Choroid plexus epithelial cell (primary cell): ENCODE measurements at places on chromosomes 1 and 21.

DNA sequence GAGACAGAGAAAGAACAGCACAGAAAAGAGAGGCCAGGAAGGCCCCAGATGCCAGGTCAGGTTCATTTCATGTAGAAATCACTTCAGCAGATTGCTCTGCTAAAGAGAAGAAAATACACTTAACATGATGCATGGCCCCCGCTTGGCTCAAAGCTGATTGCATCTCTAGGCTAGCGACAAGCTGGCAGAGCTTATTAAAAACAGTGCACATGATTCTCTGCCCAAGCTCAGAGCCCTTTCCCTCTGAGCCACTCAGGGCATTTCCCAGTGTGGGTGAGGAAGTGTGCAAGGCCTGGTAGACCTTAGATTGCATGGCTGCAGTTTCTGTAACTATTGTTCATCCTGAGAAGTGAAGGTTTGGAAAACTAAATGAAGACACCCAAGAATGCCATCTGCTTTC, 3.3 kb upstream of the CAPN9 start:
- DNase-seq, result no peak

DNA sequence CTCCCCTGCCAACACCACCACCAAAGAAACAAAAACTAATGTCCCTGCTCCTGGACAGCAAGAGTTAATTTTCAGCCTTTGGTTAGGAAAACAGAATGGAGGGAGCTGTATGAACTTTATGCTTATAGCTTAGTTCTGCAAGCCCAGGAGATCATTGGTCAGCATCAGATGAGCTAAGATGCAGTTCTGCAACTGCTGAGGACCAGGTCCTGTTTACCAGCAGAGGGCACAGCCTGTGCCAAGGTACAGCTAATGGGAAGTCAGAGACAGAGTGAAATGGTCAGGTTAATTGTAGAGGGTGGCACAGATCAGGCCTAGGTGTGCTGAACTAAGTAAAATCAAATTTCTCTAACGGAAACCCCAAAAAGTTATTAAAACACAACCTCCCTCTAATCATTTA, 161.3 kb downstream of the ROR1 start:
- peak; percentile 38 for DNase-seq

GRCh38 chr1:207321790-207322645, 540 bp downstream of the CD55 start:
- peak; percentile 39 for DNase-seq

- peak; percentile 73 for DNase-seq
Observed at GRCh38 chr1:34924759-34925555, 4.5 kb downstream of the DLGAP3 start.

- DNase-seq, result no peak
Observed at GRCh38 chr1:89457046-89457445, 67.6 kb upstream of the LRRC8B start.

- peak; percentile 98 for DNase-seq
Observed at GRCh38 chr1:205172729-205173366, 38.7 kb downstream of the DSTYK start.

- no peak for DNase-seq
Observed at GRCh38 chr1:175687622-175688415, 55.6 kb downstream of the TNR start.

DNA sequence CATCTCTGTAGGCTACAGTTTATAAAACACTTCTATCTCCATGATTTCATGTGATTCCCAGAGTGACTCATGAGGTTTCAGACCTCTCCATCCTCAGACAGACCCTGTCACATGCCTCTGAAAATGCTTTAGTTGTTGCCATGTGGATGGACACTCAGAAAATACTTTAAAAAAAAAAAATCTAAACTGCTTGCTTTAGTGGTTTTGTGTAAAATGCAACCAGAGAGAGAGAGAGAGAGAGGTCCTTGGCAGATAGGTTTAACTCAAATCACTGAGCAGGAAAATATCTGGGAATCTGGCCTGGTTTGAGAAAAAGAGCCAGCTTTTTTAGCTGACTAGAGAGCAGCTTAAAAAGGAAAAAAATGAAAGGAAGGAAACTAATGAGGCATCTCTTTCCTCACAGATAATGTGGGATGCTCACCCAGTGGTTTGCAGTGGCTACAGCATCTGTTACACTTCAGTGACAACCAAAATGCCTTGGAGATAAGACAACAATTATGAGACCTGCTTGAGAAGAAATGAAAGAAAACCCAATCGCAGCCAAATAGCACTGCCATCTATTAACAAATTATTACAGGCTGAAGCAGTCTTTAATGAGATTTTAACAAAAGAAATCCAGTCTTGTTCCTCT, 54.6 kb upstream of the SYT14 start:
- peak; percentile 91 for DNase-seq

DNA sequence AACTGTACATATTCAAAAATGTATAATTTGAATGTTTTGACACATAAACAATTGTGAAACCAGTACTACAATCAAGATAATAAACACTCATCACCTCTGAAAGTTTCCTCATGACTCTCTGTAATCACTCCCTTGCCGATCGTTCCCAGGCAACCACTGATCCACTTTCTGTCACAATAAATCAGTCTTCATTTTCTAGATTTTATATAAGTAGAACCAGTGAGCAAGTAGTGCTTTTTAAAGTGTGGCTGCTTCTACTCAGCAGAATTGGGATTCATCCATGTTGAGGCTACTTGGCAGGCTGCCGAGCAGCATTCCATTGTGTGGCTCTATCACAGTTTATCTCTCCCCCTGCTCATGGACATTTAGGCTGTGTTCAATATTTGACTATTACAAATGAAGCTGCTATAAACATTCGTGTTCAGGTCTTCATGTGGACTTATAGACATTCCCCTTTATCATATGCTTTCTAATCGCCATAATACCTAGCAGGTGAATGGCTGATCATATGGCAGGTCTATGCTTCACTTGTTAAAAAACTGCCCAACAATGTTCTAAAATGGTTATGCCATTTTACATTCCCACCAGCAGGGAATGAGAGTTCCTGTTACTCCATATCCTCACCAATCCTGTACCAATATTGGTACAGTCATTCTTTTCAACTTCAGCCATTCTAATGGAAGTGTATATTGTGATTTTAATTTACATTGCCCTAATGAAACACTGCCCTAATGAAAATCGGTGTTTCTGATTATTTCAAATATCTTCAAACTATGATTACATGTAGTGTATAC, 20.5 kb downstream of the TEX38 start:
- DNase-seq, result no peak

- peak; percentile 70 for DNase-seq
Observed at GRCh38 chr1:45348020-45348419, 7.8 kb upstream of the MUTYH start.

GRCh38 chr1:60558236-60558635, 484.7 kb upstream of the C1orf87 start:
- no peak for DNase-seq

- DNase-seq, result peak; percentile 58
Observed at GRCh38 chr1:246971090-246971721, 36.7 kb downstream of the ZNF695 start.

GRCh38 chr1:18473195-18473815, 7.4 kb upstream of the KLHDC7A start:
- DNase-seq, result no peak

GRCh38 chr1:231194843-231195516, 33.1 kb downstream of the TRIM67 start:
- no peak for DNase-seq

GRCh38 chr1:109252893-109253802, 3.8 kb downstream of the CELSR2 start:
- DNase-seq, result no peak

GRCh38 chr1:218468711-218469110, 123.6 kb downstream of the TGFB2 start:
- DNase-seq, result no peak

GRCh38 chr1:176193023-176193422, 14.1 kb downstream of the COP1 start:
- no peak for DNase-seq

DNA sequence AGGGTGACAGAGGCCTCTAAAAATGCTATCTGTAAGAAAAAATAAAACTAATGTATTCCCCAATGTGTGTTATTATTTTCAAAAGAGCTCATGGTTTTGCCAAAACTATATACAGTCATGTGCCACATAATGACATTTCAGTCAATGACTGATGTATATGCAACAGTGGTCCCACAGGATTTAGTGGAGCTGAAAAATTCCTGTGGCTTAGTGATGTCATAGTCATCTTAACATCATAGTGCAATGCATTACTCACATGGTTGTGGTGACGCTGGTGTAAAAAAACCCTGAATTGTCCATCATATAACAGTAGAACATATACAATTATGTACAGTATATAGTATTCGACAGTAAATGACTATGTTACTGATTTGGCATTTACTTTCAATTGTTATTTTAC, 172.4 kb downstream of the CACNA1E start:
- no peak for DNase-seq

GRCh38 chr1:96710708-96711477, 10.7 kb upstream of the PTBP2 start:
- peak; percentile 59 for DNase-seq

DNA sequence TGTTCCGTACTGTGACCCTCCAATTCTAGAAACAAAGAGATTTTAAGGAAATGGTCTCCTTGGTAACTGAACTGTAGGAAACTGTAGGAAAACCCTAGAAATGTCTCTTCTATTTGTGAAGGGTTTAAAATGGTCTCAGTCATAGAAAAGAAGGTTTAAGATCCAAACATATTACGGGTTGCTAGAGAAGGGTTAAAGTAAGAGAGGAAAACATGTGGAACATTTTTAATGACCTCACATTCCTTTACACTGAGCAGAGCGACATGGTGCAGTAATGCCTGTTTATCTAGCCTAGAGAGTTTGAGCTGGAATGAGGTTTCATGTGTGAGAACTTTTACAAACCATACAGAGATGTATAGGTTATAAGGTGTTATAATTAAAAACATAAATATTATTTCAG, 36.9 kb upstream of the C1orf105 start:
- peak; percentile 88 for DNase-seq

- DNase-seq, result peak; percentile 84
Observed at GRCh38 chr1:39154553-39155421, 49.7 kb upstream of the MACF1 start.

GRCh38 chr1:41850029-41850428, 68.7 kb downstream of the HIVEP3 start:
- no peak for DNase-seq

GRCh38 chr1:2287649-2288048, 59.5 kb downstream of the SKI start:
- no peak for DNase-seq

GRCh38 chr21:45073301-45074047, 906 bp upstream of the ADARB1 start:
- DNase-seq, result no peak

- DNase-seq, result no peak
Observed at GRCh38 chr1:230415405-230416132, 10.6 kb downstream of the PGBD5 start.

DNA sequence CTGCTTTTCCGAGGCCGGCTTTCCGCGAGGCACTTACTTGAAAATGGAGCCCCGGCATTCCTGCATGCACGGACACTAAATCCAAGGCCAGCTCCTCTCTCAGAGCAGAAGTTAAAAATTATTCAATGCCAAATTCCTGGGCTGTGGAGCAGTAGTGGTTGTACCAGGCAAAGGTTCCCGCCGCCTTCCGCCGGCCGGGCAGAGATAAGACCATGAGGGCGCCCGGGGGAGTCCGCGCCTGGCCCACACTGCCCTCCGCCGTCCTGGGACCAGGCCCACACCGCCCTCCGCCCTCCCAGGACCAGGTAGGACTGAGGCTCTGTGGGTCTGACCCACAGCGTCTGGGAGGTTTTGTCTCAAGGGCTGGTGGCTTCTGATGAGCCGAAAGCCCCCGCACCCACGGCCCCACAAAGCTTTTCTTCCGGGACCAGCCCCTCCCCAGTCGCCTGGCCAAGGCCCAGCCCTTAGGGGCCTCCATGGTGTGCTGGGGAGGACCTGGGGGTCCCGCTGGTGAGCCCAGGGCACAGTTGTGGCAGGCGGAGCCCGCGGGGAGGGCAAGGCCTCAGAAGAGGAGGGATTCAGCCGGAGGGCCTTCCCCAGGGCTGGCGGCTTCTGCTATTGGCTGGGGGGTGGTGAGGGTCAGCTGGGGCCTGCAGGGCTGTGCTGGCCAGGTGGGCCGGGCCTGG, 12.7 kb upstream of the C1orf159 start:
- no peak for DNase-seq

DNA sequence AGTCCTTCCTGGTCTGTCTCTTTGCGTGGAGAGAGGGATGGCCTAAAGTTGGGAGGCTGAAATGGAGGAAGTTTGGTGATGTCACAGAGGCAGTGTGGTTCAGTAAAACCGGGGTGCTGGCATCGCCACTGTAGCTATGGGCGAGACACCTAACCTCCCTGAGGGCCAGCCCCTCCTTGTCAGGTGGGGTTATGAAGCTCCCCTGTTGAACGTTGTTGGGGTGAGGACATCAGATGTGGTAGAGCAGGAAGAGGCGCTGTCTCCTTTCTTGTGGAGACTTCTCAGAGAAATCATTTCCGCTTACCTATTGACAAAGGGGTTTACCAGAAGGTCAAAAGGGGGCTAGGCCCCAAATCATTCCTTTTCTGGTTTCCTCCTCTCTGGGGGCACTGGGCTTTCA, 294.7 kb downstream of the SIPA1L2 start:
- no peak for DNase-seq

DNA sequence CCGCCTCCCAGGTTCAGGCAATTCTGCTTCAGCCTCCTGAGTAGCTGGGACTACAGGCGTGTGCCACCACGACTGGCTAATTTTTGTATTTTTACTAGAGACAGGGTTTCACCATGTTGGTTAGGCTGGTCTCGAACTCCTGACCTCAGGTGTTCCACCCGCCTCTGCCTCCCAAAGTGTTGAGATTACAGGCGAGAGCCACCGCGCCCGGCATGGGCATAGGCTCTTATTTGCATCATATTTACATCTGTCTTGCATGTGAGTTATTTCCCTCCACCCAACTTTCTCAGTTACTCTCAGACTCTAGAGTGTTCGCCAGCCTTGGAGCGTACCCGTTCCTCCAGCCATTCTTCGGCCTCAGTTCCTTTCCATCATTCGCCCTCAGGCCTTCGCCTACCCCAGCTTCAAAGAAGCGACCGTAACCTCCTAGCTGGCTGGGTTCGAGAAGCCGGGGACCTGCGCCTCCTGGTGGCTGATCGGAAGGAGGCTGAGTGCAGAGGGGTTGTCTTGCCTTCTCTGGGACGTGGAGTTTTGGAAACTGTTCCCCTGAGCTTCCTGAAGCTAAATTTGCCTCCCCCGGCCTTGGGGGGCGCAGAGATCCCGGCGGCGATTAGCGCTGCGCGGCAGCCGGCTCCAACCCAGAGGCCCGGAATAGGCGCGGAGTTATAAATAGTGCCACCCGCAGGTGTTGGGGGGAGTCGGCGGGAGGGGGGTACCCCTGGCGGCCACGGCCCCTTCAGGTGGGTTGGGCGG, 3.6 kb upstream of the ZBTB7B start:
- peak; percentile 72 for DNase-seq
